ENCODE measurements at places on chromosomes 3 and 15.

GRCh38 chr3:129341331-129342141, 62.9 kb downstream of the HMCES start:
- no peak for DNase-seq

GRCh38 chr15:70043590-70043989, 54.1 kb downstream of the TLE3 start:
- no peak for DNase-seq

- no peak for DNase-seq
Observed at GRCh38 chr3:127467391-127467790, 123.1 kb downstream of the TPRA1 start.

DNA sequence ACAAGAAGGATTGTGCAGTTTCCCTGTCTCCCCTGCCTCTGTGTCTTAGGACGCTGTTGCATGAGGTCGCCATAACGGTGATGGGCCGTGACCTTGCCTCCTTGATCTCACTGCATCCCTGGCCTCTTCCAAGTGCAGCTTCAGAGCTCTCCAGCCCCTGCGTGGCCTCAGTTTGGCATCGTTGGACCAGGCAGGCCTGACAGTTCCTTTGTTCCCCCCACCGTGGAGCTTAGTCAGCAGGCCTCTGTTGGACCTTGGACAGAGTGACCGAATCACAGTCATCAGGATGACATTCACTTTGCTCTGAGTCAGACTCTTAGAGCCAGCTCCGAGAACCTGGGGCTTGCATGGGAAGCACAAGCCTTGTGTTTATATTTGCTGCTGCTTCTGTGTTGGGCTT, 139.4 kb downstream of the OPA1 start:
- DNase-seq, result no peak

DNA sequence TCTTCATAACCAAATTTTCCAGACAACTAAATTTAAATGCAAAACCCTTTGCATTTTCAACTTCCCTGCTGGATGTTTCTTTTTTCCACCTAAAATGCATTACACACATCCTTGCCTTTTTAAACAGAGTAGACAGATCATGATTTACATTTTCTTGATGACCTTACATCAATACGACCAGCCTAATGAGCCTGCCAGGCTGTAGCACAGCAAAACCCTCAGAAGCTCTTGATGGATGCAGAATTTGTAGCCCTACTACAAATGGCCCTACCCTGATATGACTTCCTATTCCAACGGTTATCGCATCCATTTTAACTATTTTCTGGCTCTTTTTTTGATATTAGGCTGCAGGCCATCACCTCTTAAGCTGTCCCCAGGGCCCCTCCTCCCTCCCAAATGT, 66.3 kb downstream of the NTRK3 start:
- DNase-seq, result no peak

GRCh38 chr3:31777887-31778286, 203.2 kb downstream of the OSBPL10 start:
- no peak for DNase-seq

DNA sequence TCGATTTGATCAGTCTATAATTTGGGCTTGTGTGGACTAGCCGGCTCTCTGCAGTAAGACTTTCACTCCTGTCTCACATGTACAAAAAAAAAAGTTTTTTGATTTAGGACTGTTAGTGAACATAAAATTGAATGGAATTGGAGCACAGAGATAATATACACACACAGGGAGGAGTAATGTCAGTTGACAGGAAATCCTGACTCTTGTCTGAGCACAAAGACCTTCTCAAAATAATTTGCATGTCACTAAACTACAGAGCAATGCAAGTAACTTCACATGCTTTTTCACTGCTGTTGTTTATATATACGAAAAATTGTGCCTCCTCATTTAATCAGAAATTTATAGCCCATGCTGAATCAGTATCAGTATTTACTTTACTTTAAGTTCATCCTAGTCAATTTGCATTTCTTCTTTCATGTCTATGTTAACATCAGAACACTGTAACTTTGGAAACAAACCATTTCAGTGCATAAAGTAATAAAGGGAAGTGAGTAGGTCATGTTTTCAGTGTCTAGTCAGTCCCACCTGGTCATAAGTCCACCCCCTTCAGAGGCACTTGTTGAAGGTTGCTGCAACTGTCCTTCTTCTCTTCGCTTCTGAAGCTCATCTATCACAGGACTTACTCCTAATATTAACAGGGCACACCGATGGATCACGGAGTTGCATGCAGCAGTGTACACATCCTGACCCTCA, 115.8 kb downstream of the FBXL22 start:
- no peak for DNase-seq

- no peak for DNase-seq
Observed at GRCh38 chr3:51720292-51721061, 13.6 kb downstream of the GRM2 start.

Measured in K562 (cell line).